ENCODE measurements at places on chromosomes 2 and 18. TPM values are rescaled to one million over a fixed set of nuclear protein-coding genes. Genes with fewer than 3 reads are reported as not detected.

DNA sequence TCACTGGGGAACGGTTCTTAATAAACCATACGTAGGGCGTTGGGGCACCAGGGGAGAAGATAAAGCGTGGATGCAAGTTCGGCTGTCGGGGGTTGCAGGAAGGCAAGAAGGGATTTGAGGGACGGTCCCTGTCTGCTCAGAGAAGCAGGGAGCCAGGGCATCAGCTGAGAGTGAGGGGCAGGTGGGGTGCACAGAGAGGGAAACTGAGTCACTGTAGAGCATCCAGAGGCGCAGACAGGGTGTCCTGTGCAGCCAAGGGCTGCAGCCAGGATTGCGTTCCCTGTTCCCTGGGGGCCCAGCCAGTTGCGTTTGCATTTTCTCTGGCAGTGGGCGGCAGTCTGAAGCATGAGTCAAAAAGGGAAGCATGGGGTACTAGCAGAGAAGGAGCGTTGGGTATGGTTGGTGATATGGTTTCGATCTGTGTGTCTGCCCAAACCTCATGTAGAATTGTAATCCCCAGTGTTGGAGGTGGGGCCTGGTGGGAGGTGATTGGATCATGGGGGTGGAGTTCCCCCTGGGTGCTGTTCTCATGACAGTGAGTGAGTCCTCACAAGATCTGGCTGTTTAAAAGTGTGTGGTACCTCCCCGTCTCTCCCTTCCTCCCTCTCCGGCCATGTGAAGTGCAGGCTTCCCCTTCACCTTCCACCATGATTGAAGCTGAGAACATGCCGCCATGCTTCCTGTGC, 202.9 kb downstream of the NDUFA10 start:
- DNase-seq = no peak

GRP gene
- not detected for total RNA-seq

CD8B2 gene
- total RNA-seq = not detected

SPP2 gene
- total RNA-seq = not detected

DNA sequence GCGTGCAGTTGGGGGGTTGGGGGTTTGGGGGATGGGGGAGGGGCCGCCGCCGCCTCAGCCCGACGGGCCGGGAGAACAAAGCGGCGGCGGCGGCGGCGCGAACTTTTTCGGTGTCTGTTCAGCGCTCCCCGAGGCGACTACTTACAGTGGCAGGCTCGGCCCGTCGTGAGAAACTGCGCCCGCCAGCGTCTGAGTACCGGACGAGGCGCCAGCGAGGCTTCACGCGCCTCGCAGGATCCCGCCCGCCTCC, 172 bp downstream of the PRKD3 start:
- no peak for DNase-seq

TUBA3E gene
- total RNA-seq = not detected

DNA sequence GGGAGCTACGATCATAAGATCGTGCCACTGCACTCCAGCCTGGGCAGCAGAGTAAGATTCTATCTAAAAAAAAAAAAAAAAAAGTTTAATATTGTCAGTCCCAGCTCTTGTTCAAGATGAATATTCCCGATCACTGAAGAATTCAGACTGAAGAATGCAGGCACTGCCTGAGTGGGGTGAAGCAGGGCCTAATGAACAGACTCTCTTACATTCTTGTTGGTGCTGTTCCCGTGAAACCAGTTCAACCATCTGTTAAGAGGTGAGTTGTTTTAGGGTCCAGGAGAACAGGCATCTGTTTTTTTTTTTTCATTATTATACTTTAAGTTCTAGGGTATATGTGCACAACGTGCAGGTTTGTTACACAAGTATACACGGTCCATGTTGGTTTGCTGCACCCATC, 17.1 kb upstream of the CAB39 start:
- no peak for DNase-seq

SERPINB10 gene
- not detected for total RNA-seq

GRCh38 chr2:241443486-241444223, 64.7 kb downstream of the STK25 start:
- no peak for DNase-seq

DNA sequence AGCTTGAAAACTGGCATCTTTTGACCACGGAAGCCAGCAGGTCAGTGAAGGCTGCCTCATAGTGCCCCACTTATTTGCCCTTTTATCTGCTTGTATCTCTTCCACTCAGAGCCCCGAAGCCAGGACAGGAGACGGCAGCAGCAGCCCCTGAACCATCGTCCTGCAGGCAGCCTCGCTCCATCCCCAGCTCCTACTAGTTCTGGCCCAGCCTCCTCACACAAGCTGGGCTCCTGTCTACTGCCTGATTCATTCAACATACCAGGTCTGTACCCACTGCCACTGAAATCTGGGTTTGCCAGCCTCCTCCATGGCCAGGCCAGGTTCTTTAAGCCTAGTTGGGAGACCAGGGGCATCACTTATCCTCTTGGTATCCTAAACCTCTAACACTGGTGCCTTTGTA, 4.1 kb downstream of the OST4 start:
- no peak for DNase-seq

DNA sequence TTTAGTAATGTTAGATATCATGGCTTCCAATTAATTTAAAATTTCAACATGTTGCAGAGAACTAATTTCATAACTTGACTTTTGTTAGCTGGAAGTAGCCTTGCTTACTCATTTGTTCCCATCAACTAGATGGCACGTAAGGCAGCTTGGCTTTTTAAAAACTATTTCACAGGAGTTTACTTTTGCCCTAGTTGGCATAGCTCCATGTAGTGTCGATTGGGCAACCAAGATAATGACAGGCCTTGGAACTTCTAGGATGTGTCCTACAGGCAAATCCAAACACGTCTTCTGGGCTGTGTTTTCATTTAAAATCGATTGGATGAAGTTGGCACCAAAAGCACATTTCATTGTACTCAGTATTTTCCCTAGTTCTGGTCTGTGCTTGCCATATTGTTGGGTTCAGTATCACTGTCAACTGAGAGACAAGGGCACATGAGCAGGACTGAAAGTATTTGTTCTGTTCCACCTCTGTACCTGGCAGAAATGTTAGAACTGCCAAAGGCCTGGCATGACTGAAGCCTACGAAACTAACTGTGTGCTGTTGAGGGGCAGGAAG, 29.4 kb downstream of the HADHB start:
- DNase-seq = no peak

NEURL3 gene
- 1.2 TPM for total RNA-seq

DNA sequence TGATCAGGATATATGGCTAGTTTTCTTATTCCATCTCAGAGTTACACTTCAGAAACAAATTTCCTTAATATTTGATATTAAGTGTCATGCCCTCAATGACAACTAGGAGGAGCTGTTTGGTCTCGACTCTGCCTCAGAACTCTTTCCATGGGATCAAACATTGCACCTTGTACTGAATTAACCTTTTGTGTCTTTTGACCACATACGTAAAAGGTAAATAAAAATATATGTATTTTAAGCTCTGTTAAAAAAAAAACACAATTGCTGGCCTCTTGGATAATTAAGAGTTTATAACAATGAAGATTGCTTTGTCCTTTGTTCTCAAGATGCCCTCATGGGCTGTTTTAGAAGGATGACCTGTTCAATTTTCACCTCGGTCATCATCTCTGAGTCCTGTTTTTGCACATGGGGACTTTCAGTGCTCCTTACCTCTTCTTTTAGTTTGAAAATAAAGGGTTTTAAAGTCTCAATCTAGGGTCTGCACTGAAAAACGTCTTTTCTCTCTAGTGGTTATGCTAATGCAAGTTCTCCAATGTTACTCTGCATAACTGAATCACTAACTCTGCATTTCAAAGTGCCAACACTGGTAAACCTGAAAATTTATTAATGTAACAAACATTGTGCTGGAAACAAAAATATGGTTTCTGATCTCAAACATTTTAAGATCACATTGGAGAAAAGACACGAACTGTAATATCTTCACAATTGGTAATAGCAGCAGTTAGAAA, 18.8 kb upstream of the FN1 start:
- peak; percentile 18 for DNase-seq

C2orf92 gene
- total RNA-seq = 6.0 TPM

DNA sequence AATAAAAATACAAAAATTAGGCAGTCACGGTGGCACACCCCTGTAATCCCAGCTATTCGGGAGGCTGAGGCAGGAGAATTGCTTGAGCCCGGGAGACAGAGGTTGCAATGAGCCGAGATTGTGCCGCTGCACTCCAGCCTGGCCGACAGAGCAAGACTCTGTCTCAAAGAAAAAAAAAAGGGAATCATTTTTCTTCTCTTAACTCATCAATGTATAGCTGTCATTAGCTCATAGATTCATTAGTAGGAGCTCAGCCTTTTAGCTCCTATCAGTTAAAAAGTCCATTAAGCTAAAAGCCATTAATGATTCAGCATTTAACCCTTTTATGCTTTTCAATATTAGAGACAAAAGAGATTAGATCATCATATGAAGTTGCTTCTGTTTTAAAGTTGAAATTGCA, 5.8 kb upstream of the NBAS start:
- no peak for DNase-seq

IL36RN gene
- not detected for total RNA-seq

DNA sequence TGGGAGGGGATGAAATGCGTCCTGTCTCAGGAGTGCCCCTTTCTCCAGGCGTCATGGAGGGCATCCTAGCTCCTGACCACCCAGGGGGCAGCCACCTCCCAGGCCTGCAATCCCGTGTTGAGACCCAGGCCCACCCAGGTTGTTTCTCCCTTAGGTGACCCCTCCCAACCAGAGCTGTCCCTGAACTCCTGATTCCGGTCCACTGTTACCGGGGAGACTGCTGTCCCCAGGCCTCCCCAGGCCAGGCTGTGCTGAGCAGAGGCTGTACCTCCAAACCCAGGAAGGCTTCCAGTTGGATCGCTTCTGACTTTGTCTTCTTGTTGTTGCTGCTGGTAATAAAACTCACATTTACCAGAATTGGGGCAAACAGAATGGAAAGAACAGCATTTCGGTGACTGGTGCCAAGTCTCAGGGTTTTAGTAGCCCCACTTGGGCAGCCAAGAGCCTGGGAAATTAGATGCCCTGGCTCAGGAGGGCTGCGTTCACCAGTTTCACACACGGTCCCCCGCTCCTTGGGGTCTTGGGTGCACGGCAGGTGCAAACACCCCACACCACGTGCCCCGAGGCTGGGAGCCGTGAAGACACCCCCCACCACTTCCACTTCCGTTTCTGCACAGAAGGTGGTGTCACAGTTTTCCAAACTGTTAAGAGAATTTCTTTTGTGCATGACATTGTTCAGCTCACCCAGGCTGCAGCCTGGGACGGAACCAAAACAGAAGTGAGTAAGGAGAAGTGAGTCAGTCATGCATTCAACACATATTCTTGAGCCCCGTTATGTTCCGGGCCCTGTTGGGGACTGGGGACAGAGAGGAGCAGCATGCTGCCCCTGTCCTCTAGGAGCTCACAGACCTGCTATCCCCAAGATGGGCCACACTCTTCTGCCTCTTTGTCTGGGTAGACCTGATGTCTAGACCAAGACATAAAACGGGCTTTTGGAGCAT, 29.4 kb downstream of the ITM2C start:
- DNase-seq = no peak

MARS2 gene
- 8.7 TPM for total RNA-seq

DNA sequence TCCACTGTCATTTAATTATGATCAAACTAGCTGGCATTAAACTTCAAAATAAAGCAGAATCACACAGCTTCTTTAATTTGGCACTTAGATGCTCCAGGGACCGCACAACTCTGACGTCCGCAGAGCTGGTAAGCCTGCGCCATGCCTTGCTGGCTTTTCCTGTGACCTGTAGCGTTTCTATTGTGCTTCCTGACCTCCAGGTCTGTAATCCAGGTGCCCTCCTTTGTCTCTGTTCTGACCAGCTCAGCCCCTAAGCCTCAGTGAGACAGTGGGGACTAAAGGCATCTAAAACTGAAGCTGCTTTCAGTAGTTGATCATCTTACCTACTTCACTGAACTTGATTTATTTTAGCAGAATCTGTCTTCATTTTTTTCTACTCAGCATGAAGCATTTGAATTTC, 249.7 kb upstream of the RGPD4 start:
- no peak for DNase-seq

DNA sequence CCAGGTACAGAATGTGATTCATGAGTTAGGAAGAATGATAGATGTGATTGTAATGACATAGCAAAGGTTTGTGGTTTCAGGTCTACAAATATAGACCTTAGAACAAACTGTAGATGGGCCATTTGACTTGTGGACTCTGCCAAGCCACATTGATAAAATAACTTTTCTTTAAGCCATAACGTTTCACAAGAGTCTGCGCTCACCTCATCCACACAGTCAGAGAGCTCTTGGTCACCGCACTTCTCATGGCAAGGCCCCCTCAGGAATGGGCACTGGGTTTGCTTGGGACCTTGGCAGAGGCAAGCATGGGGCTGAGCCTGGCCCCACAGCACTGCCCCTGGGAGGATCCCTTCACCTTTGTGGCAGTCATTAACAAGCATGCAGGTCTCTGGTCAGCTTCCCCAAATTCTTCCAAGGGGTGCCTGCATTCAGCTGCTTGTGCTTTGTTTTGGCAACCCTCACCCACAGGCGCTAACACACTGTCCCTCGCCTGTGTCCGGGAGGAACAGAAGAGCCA, 14.0 kb downstream of the ARMC9 start:
- DNase-seq = no peak

- DNase-seq = no peak
Observed at GRCh38 chr2:201450954-201451291, 335 bp downstream of the TRAK2 start.

DNA sequence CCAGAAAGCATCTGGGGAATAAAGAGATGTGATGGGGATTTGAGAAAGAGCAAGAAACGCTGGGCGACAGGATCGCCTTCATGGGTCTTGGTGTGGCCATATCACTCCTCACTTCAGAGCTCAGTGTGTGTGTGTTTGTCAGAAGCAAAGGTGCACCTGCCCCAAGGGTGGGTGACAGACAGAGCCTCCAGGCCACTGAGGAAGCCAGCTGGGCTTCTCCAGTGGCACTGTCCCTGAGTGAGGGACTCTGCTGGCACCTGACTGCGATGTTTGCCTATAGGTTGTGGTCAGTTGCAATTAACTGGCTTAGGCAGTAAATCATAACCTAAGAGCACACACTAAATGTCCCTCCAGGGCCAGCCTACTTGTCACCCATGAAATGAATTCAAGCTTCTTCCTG, 23.5 kb upstream of the GNAL start:
- no peak for DNase-seq

DNA sequence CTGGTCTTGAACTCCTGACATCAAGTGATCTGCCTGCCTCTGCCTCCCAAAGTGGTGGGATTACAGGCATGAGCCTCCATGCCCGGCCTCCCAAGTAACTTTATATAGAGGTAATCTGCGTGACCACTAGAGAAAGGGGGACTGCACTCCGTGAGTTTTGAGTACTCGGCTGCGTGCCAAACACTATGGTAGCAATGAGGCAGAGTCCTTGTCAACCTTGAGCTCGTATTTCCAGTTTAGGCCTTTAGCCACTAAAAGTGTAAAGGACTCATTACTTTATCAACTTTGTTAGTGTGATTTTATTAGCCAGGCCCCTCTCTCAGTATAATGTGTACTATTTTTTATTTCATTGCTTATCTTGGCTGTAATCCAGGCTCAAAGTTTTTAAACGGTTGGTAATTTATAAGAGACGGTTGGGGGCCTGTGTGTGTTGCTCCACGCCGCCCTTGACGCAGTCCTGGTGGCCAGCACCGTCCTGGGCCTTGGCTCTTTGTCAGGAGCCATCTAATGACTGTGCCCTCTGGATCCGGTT, 56.2 kb downstream of the ZCCHC2 start:
- no peak for DNase-seq

- no peak for DNase-seq
Observed at GRCh38 chr2:230949966-230950873, 25.2 kb upstream of the GPR55 start.

GRCh38 chr2:70806013-70806412, 14.4 kb downstream of the CLEC4F start:
- DNase-seq = no peak

SDC1 gene
- total RNA-seq = 93.0 TPM

TUBA3D gene
- not detected for total RNA-seq

EFHD1 gene
- total RNA-seq = 73.5 TPM
